ENCODE measurements at places on chromosomes 1 and 21.
A peak's percentile ranks its signal among the peaks of the same experiment; 100 is the strongest.

GRCh38 chr21:42397746-42398394, 2.0 kb upstream of the TMPRSS3 start:
- DNase-seq, result no peak

- no peak for DNase-seq
Measured at GRCh38 chr1:160781186-160781766, 14.7 kb upstream of the LY9 start.

GRCh38 chr1:235712812-235713211, 63.2 kb upstream of the GNG4 start:
- DNase-seq, result no peak

GRCh38 chr1:40094466-40095110, 2.5 kb downstream of the PPT1 start:
- DNase-seq, result no peak

GRCh38 chr1:243548516-243548915, 292.7 kb downstream of the SDCCAG8 start:
- no peak for DNase-seq

- no peak for DNase-seq
Measured at GRCh38 chr1:64871256-64871655, 95.1 kb downstream of the JAK1 start.

DNA sequence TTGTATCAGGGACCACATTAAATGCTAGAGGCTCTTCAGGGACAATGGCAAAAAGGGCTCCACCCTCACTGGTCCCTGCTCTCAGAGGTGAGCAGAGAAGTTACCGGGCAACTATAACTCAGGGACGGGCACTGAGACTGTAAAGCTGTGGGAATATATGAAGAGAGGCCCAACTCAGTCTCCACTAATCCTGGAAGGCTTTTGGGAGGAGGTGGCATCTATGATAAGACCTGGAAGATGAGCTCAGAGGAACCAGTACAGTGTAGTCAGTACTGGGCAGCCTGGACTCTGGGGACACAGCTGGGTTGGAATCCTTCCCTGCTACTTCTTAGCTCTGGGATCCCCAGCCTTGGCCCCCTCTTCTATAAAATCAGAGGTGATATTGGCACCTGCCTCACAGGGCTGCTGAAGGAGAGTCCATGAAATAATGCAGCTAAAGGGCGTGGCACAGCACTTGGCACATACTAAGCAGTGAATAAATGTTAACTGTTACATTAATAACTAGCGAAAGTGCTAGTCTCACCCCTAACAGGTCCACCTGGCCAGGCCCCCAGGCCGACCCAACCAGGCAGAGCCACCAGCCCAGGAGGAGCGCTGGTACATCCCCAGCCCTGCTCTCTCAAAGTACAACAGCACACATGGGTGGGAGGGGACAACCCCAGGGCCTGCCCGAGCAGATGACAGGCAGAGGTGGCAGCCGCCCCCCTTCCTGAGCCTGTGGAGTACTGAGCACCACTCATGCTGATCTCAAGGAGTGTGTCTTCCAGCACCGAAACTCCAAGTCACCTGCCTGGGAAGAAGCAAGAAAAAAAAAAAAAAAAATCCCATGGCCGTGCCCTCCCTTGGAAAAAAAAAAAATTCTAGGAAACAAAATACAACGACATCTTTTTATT, 62.7 kb downstream of the CASZ1 start:
- no peak for DNase-seq

DNA sequence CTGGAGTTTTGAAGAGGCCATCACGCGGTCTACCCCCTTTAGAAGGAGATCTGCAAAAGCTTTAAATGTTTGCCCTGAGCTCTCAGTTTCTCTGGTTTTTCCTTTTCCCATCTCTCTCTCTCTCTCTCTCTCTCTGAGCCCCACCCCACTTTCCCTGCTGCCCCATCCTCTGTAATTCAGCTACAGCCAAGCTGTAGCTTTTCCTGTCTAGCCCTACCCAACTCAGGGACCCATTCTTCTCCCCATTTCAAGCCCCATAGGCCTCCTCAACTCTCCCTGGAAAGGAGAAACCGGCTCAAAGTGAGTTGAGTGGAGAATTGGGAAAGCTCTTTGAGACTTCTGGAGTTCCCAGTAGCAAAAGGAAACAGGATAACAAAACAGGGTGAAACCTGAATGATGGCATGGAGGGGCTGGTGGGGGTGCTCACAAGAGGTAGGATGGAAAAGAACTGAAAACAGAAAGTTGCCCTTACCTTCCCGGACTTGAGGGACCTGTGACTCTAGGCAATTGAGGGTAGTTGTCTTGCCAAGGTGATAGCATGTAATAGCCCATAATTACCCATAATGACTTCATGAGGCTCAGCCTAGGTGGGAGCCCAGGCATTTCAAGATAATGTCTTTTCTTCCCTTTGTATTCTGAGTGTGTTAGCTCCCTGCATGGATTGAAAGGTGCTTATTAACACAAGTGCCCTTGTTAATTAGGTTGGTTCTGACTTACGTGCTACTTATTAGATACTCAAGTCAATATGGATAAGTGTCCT, 84.9 kb downstream of the SLC16A1 start:
- no peak for DNase-seq

DNA sequence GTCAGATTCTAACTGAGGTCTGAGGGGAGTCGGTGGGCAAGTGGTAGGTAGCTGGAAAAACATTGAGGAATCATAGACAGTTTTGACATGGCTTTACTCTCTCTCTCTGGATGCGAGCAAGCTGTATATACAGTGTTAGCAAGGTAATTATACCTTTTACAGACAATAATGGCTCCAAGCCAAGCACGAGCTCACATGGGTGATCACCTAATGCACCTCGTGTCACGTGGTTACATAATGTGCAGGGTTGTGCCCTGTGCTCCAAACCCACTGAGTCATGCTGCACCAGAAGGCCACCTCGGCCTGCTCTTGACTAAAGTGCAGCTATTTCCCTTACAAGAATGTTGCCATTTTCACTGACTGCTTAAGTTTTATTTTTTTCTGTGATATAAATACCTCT, 7.6 kb upstream of the CLCA2 start:
- DNase-seq, result no peak

GRCh38 chr1:94746635-94747525, 73.3 kb upstream of the SLC44A3 start:
- DNase-seq, result peak; percentile 17

- no peak for DNase-seq
Measured at GRCh38 chr1:93023281-93023680, 55.8 kb upstream of the MTF2 start.

DNA sequence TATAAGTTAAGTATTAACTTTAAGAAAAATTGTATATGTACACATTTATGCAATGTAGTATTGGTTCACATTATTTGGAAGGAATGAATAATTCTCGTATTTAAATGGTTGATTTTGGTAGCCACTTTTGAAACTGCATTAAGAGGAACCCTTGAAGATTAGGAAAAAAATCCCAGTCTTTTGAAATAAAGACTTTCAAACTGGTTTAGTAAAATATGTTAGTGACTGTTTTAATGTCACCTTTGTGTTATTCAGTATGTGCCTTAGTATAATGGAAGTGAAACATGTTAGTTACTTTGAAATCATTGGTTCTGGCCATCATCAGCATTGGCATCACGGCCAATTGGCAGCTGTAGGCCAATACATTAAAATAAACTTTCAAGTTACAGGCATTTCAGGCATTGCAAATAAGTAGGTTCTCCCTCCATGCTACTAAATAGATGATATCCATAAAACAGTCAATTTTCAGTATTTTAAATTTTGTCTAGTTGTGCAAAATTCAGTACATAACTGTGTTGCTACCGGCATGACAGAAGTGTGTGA, 4.4 kb downstream of the MIER1 start:
- DNase-seq, result no peak

GRCh38 chr1:31488528-31488927, 75.5 kb downstream of the SERINC2 start:
- DNase-seq, result no peak

DNA sequence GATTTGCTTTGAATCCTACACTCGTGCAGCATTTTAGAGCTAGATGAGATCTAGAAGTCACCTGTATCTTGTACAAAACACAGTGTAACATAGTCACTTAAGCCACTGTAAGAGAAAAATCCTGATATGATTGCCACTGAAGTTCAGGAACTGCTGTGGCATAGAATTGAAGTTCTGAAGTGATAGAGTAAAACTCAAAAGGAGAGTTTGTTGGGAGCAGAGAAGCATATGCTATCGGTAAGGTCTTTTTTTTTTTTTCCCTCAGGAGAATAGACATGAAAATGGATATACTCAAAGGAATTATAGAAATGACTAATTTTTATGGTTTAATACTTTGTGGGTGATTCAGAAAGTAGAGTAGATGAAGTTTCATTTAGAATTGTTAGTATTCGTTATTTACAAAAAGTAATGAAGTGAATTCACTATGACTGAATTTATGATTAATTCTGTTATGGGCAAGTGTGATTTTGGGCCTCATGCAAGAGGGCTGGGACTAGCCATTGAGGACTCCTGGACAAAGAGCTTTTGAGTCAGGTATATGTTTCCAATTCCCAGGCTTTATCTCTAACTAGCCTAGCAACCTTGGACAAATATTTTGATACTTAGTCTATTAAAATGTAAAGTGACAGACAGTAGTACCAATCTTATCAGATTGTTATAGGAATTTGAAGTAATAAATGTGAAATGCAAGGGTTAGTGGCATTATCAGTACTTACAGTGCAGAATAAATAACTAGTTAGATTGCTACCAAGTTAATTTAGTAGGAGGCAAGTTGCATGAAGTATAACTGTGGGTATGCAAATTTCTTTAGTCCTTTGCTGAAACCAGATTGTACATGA, 3.1 kb downstream of the KCTD3 start:
- DNase-seq, result no peak

DNA sequence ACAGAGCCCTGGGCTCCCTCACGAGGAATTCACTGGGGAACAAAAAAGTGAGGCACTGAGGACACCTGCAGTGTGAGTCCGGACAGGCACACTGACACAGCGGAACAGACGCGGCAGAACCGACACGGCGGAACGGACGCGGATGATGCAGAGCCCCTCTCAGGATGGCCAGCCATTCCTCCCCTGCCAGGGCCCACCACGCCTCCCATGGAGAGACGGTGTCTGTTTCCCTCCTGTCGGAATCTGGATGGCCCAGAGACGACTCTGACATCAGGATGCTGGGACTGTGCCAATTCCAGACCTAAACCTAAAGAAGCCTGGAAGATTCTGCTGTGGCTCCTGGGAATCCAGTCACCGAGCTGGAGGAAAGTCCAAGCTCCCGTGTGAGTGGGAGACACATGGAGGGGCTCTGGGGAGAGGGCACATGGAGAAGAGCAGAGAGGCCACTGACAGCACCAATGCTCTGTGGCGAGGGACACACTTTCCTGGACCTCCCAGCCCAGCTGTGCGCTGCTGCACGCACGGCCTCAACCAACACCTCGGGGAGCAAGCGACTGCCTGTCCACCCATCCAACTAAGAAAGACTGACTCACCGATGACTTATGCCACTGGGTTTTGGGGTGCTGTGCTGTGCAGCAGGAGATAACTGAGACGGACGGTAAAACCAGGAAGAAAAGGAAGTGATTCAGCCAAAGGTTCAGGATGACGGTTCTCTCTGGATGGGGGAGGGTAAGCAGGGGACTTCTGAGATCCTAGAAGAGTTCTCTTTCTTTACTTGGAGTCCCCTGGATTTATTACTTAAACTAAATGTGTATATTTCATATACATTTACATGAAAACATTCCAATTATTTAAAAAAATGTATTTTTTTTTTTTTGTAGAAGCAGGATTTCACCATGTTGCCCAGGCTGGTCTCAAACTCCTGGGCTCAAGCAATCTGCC, 23.3 kb downstream of the ZBTB17 start:
- no peak for DNase-seq

DNA sequence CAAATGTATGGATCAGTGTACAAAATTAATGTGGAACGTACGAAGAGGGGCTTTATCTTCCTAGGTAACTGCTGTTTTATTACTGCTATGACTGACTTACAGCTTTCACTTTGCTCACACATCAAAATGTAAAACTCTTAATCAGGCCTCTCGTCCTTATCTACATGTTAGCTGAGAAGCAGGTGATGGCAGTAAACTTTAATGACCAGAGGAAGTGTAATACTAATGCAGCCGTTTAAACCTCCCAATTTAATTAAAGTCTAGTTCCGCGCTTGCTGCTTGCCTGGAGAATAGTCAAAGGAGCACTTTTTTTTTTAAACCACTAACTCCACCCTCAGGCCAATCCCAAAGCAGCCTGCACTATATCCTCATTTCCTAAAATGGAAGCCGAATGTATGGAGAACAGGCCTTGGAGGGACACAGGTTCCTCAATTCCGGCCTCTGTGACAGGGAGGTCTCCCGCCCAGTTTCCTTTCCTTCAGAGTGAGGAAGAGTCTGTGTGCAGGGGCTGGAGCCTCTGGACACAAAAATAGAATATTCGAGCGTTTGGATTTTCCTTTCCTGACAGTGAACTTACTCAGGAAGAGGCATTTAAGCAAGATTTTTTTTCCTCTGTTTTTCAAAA, 36.7 kb upstream of the RASAL2 start:
- no peak for DNase-seq

DNA sequence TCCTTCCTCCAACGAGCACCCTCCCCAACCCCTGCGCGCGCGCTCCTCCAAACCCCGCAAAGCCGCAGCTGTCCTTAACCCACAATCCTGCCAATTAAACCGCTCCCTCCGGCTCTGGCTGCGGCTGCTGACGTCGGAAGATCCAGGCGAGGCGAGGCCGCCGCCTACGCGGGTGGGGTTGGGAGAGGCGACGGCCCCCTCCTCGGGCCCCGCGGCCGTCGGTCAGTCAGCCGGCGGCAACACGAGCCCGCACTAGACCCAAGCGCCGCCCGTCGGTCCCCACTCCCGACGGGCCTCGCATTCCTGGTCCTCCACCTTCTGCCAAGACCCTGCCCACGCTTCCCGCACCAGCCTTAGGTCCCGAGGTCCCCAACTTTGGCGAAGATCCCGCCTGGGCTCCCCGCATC, 75.4 kb downstream of the VWA5B1 start:
- DNase-seq, result peak; percentile 38

- DNase-seq, result no peak
Measured at GRCh38 chr1:109531826-109532364, 7.8 kb upstream of the GPR61 start.
